ENCODE measurements at places on chromosomes 4 and X.

GRCh38 chr4:184588893-184589292 lies 60.4 kb downstream of the CASP3 start:
- DNase-seq = no peak

DNA sequence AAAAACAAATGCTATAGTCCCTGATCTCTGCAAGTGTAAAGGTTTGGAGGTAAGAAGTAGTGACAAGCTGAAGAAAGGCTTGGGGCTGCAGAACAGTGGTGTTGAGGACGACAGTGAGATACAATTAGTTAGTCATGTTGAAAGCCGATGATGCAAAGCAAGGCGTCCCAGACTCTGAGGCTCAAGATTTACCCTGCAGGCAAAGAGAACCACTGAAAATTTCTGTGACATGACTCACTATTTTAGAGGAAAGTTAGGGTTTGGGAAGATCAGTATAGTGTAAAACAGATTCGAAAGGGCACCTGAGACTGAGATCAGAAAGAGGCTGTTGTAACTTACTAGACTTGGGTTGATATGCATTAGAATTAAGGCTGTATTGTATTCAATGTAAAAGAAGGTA lies 281.3 kb upstream of the FTHL17 start:
- DNase-seq = peak; percentile 60

GRCh38 chr4:6278801-6279197 lies 9.1 kb downstream of the WFS1 start:
- DNase-seq = no peak

DNA sequence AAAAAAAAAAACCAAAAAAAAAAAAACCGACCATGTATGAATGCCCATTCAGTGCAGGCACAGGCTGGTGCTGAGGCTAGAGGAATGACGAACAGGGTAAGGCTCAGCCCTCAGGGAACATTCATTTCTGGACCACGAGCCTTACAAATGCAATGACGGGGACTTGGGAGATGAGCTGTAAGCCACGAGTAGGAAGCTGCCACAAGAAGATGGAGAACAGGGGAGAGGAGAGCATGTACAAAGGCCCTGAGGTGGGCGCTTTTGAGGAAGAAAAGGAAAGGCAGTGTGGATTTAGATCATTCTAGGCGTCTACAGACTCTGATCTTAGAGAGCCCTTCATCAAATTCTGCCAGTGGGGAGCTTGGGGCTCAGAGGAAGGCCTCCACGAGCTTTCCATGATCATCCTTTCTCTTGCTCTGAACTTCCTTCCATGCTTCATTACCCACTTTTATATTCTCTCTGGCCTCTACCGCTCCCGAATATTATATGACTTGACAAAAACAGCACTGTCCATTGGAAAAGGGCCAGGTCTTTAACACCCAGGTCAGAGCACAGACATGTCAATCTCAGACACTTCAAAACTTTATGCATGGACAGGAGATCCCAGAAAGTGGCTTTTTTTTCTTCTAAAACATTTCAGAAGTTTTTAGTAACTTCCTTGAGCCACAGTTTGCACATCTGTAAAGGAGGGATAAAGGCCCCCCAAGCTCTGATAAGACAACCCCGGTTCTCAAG lies 3.3 kb upstream of the ZNF518B start:
- no peak for DNase-seq
